ENCODE measurements at places on chromosomes 4 and X.

GRCh38 chr4:101198682-101199339, 148.5 kb downstream of the PPP3CA start:
- DNase-seq: no peak

DNA sequence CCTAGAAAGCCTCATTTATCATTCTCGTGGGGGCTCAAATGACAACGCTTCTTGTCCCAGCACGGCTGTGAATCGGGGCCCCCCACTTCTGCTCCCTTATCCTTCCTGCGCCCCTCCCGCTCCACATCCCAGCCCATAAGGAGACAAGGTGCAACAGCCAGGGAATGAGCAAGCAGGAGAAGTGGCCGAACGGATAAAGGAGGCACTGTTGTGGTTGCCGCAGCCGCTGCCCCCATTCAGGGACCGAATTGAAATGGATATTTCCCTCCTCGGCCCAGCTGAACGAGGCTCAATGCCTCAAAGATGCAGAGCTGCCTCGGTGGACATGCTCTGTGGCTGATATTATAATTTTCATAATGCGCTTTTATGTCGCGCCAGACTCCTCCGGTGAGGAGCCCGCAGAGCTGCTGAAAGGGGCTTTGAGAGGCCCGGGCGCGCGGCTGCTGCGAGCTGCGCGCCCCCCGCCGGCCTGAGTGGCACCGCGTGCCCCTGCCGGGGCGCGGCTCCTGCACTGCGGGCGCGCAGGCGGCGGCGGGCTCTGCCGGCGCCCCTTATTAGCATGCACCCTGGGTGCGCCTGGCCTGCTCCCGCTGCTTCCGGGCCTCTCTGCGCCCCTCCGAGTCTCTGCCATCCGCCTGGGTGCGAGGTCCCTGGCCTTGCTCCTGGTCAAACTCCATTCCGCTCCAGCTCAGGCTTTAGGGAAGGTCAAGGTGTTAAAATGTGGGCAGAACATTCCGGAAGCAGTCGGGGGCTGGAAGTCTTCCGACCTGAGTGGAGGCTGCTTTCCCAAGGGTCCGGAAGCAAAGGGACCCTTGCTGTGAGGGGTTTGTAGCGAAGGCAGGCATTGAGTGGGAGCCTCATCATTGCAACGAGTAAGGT, 68.2 kb upstream of the TMEM33 start:
- no peak for DNase-seq

DNA sequence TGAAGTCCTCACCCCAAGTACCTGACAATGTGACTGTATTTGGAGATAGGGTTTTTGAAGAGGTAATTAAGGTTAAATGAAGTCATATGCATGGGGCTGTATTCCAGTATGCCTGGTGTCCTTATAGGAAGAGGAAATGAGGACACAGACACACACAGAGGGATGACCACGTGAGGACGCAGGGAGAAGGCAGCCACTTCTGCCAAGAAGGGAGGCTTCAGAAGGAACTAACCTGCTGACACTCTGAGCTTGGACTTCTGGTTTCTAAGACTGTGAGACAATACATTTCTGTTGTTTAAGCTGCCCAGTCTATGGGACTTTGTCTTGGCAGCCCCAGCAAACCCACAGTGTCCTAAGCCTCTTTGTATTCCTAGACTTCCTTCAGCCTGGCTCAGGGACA, 3.0 kb upstream of the SLC2A9 start:
- DNase-seq: no peak

DNA sequence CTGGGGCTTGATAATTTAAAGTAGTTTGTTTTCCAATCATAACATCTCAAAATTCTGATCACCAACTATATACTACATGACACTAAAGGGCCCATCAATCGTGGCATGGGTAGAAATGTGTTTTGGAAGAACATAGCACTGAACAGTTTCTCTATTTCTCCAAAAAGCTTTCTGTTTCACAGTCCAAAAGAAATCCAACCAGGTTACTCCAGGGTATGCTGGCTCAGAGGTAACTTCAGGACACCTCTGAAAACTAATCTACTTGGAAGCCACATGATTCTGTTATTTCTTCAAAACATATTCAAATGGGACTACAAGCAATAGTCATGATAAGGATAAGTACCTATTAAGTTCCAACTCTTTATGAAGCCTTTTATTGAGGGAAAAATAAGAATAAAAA, 8.3 kb downstream of the PHKA1 start:
- no peak for DNase-seq

DNA sequence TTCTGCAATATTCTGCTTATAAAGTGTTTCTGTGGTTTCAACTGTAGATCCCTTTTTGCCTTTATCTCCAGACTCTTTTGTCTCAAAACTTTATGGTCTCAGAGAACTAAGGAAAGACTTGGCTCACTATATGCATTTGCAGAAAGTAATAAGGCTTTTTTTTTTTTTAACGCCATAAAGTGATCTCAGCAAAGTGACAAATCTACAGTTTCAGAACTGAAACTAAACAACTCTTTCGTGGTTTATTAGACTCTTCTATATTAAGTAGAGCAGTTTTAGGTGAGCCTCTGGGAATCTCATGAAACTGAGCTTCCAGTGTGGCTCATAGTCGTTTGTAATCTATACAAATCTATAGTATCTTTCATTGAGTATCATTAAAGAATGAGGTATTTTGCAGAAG, 15.3 kb downstream of the ATP7A start:
- DNase-seq: no peak

GRCh38 chr4:128525992-128526630, 238.5 kb upstream of the PGRMC2 start:
- DNase-seq: no peak

GRCh38 chrX:39750256-39750790, 347.4 kb downstream of the BCOR start:
- DNase-seq: no peak

GRCh38 chr4:125719987-125720386, 405.2 kb downstream of the FAT4 start:
- DNase-seq: no peak

- no peak for DNase-seq
Observed at GRCh38 chr4:118968005-118968404, 79.4 kb downstream of the SYNPO2 start.

DNA sequence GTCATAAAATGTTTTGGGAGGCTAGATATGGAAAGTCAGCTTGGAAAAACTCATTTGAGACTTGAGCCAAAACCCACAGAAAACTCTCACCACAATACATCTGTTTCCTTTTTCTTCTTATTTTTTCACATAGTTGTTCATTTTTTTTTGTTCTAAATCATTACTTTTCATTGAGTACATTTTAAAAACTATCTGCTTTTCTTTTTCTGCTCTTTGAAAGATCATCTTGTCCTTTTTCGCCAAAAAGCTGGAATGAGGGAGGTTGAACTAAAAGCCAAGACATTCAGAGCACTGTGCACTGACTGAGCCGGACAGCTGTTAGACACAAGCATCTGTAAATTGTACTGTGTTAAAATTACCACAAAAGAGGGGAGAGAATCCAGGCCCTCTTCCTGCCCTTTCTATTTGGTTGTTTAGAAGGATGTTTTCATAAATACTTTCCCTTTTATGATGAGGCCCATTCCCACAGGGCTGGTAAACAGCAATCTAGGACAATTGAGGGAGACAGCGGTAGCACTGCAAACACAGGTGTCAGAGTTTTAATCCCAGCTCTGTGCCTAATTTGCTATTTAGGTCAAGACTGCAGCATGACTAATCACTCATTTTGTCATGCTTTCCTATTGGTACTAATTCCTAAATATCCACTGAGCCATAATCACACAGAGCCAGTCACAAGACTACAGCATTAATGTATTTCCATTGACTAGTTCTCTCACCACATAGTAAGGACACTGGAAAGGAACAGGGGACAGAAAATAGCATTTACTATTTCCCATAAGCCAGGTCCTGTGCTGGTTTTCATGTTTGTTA, 7.3 kb upstream of the RNF150 start:
- DNase-seq: no peak

- DNase-seq: no peak
Observed at GRCh38 chr4:145944886-145945285, 6.3 kb upstream of the ZNF827 start.

DNA sequence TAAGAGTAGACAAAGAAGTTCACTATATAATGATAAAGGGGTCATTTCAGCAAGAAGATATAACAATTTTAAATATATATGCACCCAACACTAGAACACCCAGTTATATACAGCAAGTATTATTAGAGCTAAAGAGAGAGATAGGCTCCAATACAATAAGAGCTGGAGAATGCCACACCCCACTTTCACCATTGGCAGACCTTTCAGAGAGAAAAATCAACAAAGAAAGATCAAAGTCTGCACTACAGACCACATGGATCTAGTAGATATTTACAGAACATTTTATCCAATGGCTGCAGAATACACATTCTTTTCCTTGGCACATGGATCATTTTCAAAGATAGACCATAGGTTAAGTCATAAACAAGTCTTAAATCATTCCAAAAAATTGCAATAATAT, 479.7 kb upstream of the DIAPH2 start:
- DNase-seq: no peak

DNA sequence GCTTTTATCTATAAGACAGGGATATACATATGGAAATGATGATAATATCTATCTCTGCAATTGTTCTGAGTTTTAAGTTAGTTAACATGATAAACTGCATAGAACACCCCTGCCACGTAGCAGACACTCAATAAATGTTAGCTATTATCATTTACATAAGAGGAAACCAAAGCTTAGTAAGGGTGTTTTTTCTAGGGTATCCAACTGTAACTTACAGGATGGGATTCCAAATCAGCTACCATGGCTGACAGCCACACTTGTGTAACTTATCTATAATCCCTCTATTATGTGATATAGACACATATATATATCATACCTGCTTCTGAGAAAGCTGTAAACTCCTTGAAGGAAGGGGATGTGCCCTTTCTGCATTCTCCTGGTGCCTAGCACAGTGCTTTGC, 1.1 kb upstream of the SPARCL1 start:
- no peak for DNase-seq

DNA sequence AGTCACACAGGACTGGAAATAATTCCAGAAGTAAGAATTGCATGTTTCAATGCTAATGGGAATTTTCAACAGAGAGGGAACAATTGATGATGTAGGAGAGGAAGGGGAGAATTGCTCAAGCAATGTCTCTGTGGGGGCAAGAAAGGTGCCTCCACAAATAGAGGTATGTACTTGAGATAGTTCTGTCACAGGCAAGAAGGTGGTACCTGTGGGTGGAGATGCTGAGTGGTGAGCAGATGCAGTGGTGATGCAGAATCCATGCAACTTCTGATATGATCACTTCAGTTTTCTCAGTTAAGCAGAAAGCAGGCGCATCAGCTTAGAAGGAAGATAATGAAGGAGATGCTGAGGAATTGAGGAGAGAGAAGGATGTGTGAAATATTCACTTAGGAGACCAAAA, 55.1 kb upstream of the SEC24B start:
- DNase-seq: no peak

DNA sequence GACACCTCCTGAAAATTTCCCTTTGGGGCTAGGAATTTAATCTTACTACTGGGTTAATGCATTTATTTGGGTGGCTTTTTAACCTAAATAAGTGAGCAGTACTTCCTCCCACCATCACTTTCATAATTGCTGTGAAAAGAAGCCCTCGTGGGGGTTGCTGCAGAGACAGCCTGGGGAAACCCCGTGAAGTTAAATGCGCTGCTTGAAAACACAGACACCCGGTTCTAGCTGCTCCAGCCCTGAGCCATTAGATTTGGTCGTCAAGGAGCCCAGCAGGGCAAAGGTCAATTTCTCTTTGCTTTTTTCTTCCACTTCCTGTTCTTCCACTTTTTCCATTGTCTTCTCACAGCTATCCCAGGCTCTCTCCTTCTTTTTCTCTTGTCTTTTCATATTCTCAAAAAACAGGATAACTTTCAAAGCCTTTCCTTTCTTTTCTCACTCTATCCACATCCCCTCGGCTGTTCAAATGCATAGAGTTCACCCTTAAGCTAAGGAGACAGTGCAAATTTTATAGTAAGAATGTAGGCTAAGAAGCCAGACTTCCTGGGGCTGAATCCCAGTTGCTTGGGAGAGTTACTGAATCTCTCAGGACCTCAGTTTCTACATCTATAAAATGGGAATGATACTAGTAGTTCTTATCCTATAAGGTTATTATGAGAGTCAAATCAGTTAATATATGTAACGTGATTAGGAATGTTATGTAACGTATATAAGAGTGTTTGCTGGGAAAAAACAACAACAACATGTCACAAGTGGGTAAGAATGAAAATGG, 91.5 kb upstream of the ZNF827 start:
- DNase-seq: no peak

GRCh38 chr4:7810783-7811535, 128.7 kb downstream of the AFAP1 start:
- no peak for DNase-seq

DNA sequence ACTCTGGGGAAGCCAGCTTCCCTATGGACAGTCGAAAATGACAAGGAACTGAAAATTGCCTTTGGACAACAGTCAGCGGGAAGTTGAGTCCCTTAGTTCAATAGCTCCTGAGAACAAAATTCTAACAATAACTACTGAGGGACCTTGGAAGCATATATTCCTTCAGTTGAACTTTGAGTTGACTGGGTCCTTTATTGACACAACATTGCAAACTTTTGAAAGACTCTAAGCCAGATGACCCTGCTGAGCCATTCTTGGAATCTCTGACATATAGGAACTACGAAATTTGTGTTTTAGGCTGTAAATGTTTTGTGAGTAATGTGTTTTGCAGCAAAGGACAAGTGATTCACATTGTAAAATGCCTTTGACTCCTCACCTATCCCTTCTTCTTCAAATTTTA, 548.8 kb upstream of the LCORL start:
- DNase-seq: no peak

GRCh38 chr4:163776957-163777356, 282.5 kb downstream of the TMA16 start:
- DNase-seq: no peak

DNA sequence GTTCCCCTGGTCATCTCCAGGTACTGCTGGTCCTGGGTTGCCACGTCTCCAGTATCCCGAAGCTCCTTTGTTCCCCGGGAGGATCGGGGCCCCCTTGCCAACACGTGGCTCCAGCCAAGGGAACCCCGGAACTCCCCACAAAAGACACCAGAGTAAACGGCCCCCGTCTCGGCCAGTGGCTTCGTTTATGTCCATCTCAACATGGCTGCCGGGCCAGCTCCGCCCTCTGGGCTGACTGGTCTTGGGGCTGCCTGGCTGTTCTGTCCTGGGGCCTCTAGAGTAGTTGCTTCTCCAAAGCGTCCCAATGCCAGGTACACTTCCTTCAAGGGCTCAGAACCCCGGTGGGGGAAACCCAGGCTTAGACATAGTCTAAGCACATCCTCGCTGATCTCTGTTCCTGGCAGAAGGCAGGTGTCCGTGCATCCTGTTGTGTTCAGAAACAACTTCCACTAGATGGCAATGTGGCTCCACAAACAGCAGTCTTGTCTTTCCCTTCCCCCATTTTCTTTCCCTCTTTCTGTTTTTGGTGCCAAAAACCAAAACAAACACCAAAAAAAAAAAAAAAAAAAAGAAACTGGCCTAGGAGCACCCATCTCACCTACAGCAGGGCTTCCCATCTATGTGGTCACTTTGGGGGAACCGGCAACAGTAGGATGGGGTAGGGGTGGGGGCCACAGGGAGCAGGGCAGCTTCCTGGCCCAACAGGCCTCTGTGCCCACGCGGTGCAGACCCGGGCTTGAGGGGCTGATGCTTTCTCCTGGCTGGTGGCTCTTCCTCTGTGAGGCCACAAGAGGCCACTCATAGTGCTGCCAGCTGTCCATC, 35.3 kb downstream of the NBDY start:
- no peak for DNase-seq

All from activated naive CD4-positive, alpha-beta T cell (primary cell).